ENCODE measurements at places on chromosomes 5 and 9.
A peak's percentile ranks its signal among the peaks of the same experiment; 100 is the strongest.

- DNase-seq = no peak
Measured at GRCh38 chr9:89729954-89730530, 125.2 kb downstream of the GADD45G start.

GRCh38 chr9:14693251-14693861, at the start of gene ZDHHC21:
Gene ZDHHC21 (minus strand): TSS chr9:14693432. CDS start chr9:14674340, 19,092 bp downstream.
- no peak for DNase-seq

DNA sequence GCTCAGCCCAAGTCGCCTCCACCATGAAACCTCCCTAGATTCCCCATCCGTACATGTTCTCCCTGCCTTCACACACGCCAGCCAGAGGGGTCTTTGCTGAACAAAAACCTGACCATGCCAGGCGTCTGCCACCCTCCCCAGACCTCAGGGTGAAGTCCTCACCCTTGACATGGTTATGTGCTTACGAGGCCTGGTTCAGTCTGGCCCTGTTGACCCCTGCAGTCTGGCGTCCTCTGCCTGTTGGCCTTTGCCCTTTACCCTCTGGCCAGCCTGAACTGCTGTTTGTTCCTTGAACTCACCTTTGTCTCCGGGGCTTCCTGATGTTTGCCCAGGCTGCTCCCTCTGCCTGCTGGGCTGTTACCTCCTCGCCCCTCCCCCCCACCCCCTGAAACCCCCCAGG, 29.8 kb downstream of the NCS1 start:
- DNase-seq = no peak

GRCh38 chr9:4494332-4494731, 4.1 kb downstream of the SLC1A1 start:
- no peak for DNase-seq

GRCh38 chr5:41842777-41843176, 27.4 kb downstream of the OXCT1 start:
- no peak for DNase-seq

GRCh38 chr5:24142341-24142740, 502.4 kb downstream of the CDH10 start:
- DNase-seq = no peak

GRCh38 chr5:112921833-112922817, at the start of gene REEP5:
Gene REEP5 (minus strand): TSS chr5:112922227. CDS start chr5:112922190, 37 bp downstream.
- DNase-seq = peak; percentile 76

GRCh38 chr9:129783516-129784361, 19.2 kb upstream of the TOR1B start:
- DNase-seq = peak; percentile 86

DNA sequence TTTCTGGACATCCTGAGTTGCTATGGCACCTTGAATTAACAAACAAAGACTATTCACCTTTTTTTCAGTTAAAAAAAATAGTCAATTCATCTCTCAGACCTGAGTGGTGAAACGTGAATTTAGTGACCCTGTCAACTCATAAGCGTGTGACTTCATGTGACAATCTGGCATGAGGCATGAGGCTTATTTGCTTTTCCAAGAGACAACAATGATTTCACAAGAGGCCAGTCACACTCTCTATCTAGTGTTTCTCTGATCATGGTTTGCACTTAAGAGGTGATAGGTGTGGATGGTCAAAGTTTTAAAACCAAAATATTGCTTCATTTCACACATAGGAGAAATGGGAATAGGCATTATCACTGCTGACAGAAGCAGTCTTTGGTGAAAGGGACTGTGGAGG, 559.6 kb upstream of the ACO1 start:
- DNase-seq = no peak

- DNase-seq = no peak
Measured at GRCh38 chr5:58149345-58149744, 310.5 kb downstream of the PLK2 start.

DNA sequence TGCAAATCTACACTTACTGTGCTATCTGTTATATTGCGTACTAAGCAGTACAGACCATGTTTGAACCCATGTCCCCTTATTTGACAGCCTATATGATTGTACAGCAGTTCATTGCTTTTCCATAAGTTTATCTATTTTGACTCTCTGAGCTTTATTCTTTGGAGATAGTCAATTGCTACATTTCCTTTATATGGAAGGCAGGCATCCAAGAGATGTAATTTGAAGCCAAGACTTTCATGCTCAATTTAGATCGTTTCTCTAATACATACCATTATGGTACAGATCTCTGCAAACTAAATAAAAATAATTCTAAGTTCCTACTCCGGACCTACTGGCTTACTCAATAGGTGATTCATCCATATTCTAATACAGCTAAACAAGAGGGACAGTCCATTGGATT, 424.8 kb downstream of the TMEM38B start:
- DNase-seq = no peak

- DNase-seq = no peak
Measured at GRCh38 chr5:1386274-1386717, 41.4 kb upstream of the CLPTM1L start.

DNA sequence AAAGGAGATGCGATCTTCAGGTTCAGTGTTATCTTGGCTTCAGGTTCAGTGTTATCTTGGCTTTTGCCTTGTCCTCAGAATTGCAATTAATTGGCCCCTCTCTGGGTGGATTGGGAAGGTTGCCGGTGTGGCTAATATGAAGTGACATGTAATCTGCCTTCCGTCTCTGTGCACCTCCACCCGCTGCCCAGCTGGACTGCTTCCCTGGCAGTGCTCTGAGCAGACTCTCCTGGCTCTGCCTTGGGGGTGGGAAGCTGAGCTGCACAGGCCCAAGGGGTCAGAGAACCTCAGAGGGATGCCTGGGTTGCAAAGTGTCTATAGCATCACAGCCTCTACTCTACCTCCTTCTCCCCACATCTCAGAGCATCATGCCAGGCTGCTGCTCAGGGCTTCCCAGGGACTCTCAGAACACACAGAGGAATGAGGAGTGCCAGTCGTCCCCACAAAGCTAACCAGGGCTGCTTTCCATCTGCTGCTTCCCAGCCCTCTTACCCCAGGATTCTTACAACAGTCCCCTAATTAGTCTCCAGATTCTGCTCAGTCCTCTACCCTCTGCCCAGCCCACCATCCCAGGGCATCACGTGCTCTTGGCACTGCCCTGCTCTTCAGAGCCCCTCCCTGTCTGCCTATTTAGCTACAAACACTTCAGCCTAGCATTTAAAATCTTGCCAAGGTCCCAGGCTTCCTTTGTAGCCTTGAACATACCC, 54.4 kb upstream of the AFAP1L1 start:
- no peak for DNase-seq

DNA sequence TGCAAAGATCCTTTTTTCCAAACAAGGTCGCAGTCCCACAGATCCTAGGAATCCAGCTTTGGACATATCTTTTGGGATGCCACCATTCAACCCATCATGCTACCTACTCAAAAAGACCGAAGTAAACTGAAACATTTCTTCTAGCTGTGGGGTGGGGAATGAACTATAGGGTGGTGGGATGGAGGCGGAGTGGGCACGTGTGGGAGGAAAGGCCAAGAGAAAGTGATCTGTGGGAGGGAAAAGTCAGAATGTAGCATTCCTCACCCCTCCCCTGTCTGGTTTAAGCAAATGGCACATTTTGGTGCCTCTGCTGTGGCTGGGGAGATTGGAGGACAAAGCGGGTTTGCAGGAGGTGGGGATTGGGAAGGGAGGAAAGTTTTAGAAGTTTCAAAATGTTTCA, 59.2 kb upstream of the IL17B start:
- DNase-seq = no peak

DNA sequence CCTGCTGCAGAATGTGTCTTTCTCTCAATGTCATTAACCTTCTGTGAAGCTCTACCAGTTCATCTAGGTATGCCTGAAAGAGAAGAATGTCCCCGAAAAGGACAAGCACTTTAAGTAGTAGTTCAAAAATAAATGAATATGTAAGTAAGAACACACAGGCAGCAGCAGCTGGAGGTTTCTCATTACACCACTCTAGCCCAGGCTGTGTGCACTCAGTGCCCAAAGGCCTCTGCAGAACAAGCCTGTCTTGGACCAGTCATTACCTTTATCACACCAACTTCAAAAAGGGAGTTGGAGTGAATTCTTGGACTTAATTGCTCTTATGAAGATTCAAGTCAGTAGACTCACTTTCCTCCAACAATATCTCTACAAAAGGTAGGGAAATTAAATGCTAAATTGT, 268.8 kb downstream of the MLLT3 start:
- peak; percentile 36 for DNase-seq

DNA sequence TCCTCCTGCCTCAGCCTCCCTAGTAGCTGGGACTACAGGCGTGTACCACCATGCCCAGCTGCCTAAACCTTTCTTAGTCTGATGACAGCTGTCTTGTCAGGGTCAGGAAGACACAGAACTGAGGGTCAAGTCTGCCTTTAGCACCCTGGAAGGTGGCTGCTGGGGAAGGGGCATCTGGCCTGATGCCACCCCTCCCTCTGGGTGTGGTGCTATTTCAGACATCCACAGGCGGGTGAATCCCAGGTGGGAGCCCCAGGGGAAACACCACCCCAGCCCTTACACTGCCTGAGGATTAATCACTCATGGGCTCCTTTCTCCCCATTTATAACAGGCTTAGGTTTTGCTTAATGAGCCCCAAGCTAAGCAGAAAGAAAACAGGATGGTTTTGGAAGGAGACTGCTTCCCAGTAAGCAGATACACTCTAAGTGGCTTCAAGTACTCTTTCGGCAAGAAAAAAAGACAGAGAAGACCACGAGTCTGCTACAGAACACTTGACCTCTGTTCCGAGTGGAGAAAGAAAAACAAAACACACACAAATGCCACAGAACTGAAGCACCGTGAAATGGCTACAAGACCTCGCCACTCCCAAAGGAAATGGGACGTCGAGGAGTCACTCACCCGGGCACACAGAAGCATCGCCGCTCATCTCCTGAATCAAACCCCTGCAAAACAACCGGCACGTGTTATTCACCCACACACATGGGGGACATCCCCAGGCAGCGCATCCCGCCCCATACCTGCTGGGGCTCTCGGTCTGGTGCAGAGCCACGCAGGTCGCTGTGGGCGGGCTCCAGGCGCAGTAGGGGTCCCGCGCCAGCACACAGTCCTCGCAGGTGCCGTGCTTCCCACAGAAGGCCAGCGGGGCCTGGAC, 62.4 kb downstream of the SECISBP2 start:
- no peak for DNase-seq

GRCh38 chr5:116371935-116372334, 202.7 kb downstream of the SEMA6A start:
- no peak for DNase-seq

All from hematopoietic multipotent progenitor cell treated with erythropoietin and hydrocortisone succinate and interleukin-3 and kit ligand, for 17 days (in vitro differentiated cells).